ENCODE measurements at places on chromosomes 1 and 21.
A peak's percentile ranks its signal among the peaks of the same experiment; 100 is the strongest.

DNA sequence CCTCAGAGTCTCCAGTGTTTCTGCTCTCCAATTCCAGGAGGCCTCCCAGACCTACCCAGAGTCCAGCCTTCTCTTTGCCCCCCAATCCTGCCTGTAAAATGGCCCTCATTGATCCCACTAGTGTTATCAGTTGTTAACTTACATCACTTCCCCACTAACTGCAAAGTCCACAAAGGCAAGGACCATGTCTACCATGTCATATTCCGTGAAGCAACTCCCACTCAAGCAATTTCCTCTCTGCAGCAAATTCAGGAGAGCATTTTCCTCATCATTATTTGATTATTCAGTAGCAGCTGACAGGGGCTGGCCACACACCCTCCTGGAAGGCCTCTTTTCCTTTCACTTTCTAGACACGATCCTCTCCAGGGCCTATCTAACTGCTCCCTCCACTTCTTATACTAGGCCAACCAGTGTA, 153.5 kb downstream of the RERE start:
- ATAC-seq, result peak; percentile 22

- no peak for ATAC-seq
These were observed 68.3 kb downstream of the CLIC6 start for GRCh38 chr21:34737115-34737514.

DNA sequence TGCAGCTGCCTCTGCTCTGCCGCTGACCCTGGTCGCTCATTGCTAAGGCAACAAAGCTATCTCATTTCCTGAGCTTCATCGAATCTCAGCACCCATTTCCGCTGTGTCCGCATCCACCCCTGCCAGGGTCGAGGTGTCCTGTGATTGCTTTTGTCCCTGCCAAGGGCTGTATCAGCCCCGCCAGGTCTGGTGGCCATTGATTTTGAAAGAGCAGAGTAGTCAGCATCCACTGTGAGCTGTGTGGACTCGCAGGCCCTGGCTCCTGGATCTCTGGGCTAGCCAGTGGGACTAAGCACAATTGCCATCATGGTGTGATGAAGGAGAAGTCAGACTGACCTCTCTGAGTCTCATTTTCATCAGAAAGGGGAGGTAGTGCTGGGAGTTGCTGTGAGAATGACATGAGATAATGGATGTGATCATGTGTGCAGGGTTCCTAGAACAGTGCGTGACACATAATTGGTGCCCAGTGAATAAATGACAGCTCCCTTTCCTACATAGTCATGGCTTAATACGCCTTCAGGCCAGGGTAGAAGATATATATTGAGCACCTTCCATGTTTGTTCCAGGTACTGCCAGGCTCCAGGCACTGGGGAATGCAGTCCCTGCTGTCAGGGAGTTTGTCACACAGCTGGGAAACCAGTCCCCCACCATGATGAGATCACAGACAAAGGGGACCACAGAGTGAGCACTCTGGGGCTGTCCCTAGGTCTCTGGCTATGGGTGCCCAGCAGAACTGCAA, 32.1 kb downstream of the NAV1 start:
- no peak for ATAC-seq

GRCh38 chr21:16837721-16838120, 675.1 kb upstream of the CXADR start:
- no peak for ATAC-seq

All from activated CD4-positive, CD25-positive, alpha-beta regulatory T cell treated with anti-CD3 and anti-CD28 coated beads, Interleukin-2, amount 50 U/mL, for 24 hours (primary cell).